T-cell (primary cell): ENCODE measurements at places on chromosomes 11 and 22. TPM values are rescaled to one million over a fixed set of nuclear protein-coding genes. Genes with fewer than 3 reads are reported as not detected.

The PIH1D2 gene
- not detected for total RNA-seq

The CLCF1 gene
- total RNA-seq = 5.6 TPM

The KDM2A gene
- 273 TPM for total RNA-seq

The TMEM151A gene
- total RNA-seq = 0.33 TPM

The RIBC2 gene
- 0.61 TPM for total RNA-seq

The C11orf42 gene
- not detected for total RNA-seq

The KCTD17 gene
- 35.1 TPM for total RNA-seq

- no peaks in the 10 kb centered on the region for H3K27me3 ChIP-seq
- H3K27ac ChIP-seq = no peak overlapping the region
- DNase-seq = no peak
- H3K4me1 ChIP-seq = no peaks in the 10 kb centered on the region
Observed at GRCh38 chr22:44214764-44215163, 34.0 kb downstream of the PARVG start.

DNA sequence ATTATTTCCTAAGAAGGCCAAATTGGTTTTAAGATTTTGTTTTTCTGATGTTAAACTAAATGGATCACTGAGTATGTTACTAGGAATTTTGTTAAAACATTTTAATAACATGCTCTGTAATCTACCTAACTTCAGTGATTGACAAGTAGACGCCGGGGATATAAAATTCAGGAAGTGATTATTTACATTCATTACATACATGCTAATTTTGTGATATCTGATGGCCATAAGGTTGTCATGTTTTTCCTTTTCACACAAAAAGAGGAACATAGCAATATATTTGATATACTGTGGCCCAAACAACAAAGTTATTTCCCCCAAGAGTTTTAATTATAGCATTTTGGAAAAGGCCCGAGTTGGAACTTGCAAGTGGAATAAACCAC is 12.1 kb downstream of the SCUBE1 start:
- no peak for DNase-seq
- H3K4me3 ChIP-seq = no peak overlapping the region
- H3K27ac ChIP-seq = no peak overlapping the region
- no peaks in the 10 kb centered on the region for H3K36me3 ChIP-seq
- no peaks in the 10 kb centered on the region for H3K4me1 ChIP-seq

DNA sequence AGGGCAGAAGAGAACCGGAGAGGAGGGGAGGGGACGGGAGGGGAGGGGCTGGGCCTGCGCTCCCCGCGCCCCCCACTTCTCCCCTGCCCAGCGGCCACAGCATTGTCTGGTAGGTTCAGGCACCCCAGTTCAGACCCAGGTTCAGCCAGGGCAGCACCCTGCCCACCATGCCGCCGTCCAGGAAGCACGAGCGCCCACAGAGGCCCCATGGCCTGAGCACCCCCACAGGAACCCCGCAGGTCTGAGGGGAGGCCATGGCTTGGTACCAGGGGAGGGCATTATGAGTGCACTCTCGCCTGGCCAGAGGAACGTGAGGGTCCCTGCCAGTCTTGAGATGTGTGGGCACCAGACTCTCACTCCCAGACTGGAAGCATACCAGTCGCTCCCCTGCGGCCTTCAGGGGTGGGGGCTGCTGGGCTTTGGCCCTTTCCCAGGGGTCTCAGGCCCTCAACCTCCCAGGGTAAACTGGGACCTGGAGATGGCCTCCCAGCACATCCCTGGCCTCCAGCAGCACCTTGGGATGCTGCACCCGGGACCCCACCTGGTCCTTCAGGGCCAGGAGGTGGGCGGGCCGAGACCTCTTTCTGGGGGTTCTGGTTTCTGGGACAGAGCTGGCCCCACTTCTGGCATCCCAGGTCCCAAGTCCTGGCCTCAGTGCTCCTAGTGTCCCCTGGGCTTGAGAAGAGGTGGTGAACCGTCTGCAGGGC is 597 bp upstream of the PLXNB2 start:
- DNase-seq = no peak
- H3K4me1 ChIP-seq = peaks cover 23% of the 10 kb centered on the region
- H3K27me3 ChIP-seq = no peaks in the 10 kb centered on the region
- H3K4me3 ChIP-seq = no peak overlapping the region
- no peaks in the 10 kb centered on the region for H3K36me3 ChIP-seq
- H3K27ac ChIP-seq = no peak overlapping the region

GRCh38 chr11:512761-513595 is 5.9 kb upstream of the RNH1 start:
- no peaks in the 10 kb centered on the region for H3K27me3 ChIP-seq
- DNase-seq = no peak
- no peak overlapping the region for H3K4me3 ChIP-seq

DNA sequence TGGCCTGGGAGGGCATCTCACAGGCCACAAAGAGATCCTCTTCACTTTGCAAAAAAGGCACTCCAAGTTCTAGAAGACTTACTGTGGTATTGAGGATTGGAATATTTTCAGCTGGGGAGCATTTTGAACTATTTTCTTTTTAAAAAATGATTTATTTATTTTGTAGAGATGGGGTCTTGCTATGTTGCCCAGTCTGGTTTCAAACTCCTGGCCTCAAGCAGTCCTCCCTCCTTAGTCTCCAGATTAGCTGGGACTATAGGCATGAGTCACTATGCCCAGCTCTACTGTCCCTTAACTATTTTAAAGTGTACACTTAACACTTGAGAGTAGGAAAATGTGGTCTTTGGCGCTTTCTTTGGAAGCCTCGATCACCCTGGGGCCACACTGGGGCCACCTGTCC is 24.9 kb upstream of the DGCR8 start:
- no peak overlapping the region for H3K4me3 ChIP-seq
- no peak overlapping the region for H3K27ac ChIP-seq
- H3K36me3 ChIP-seq = peaks cover 3% of the 10 kb centered on the region
- no peaks in the 10 kb centered on the region for H3K4me1 ChIP-seq

DNA sequence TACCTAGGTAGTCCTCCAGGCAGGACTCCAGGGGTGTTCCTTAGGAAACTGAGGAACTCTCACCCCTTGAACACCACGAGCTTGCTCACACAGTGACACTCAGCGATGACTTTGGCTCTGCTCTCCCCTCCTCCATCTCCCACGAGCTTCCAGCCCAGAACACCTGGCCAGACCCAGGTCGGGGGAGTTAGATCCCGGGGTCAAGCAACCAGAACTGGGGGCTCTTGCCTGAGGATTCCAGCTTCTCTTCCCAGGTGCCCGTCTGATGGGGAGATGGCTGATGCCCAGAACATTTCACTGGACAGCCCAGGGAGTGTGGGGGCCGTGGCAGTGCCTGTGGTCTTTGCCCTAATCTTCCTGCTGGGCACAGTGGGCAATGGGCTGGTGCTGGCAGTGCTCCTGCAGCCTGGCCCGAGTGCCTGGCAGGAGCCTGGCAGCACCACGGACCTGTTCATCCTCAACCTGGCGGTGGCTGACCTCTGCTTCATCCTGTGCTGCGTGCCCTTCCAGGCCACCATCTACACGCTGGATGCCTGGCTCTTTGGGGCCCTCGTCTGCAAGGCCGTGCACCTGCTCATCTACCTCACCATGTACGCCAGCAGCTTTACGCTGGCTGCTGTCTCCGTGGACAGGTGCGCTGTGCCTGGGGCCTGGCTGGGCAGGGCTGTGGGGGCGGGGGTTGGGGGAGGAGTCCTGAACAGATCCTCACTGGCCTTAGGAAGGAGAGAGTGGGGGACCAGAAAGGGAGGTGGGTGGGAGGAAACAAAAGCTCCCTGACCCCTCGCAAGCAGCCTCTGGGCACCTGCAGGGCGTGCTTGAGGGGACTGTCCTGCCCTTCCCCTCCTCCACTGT is at the start of gene GALR3:
GALR3 (plus strand) TSS at position 249 of the 852 bp plus-strand sequence; CDS start at position 274, 25 bp downstream.
- H3K27me3 ChIP-seq = peaks cover 52% of the 10 kb centered on the region
- no peaks in the 10 kb centered on the region for H3K36me3 ChIP-seq
- DNase-seq = no peak
- H3K27ac ChIP-seq = no peak within 1 kb of the TSS
- H3K4me3 ChIP-seq = no peak within 1 kb of the TSS

DNA sequence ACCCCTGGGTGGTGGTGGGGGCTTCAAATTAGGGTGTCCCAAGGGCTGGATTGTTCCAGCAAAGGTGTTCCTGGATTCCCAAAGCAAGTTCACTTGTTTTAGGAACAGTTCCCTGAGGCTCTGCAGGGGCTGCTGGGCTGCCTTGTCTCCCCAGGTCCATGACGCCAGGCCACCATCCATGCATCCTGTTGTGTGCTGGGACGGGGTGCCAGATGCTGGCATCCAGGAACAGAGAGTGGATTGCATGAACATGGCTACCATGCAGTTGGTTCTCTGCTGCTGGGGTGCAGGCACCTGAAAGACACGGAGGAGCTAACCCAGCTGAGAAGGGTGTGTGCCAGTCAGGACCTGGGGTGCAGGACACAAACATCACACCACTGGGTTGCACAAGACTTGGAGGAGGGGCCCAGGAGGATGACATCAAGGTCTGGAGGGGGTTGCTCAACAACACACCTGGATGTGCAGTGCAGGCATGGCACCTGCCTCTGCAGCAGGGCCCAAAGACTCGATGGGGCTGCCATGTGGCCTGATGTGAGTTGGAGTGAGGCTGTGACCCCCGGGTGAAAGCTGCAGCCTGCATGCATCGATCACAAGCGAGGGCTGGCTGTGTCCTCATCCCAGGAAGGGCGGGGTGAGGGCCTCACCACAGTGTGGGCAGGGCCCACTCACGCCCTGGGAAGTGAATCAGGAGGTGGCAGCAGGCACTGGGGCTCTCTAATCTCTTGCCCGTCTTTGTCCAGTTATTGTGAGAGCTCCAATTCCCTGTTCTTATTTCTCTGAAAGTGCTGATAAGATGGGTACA is 74.0 kb upstream of the CLDN5 start:
- H3K27me3 ChIP-seq = peaks cover 8% of the 10 kb centered on the region
- H3K4me3 ChIP-seq = peak overlapping the region; percentile 44
- H3K27ac ChIP-seq = peak overlapping the region; percentile 82
- H3K36me3 ChIP-seq = no peaks in the 10 kb centered on the region
- H3K4me1 ChIP-seq = peaks cover 50% of the 10 kb centered on the region
- no peak for DNase-seq

DNA sequence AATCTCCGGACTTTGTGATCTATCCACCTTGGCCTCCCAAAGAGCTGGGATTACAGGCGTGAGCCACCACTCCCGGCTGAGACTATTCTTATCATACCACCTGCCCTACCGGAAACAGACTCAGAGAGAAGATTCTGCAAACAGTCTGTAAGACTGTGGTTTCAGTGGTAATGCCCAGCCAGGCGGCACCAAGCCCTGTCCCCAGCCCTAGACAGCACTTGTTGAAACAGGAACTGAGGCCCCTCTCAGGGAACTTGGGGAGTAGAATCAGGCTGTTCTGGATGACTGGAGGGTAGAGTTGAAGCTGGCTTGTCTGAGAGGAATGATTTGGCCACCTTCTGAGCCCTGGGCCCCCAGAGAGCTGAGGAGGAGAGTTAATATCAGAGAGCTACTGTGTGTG is 1.3 kb upstream of the INSC start:
- DNase-seq = no peak
- peaks cover 3% of the 10 kb centered on the region for H3K4me1 ChIP-seq
- peaks cover 34% of the 10 kb centered on the region for H3K27me3 ChIP-seq
- H3K4me3 ChIP-seq = no peak overlapping the region
- no peak overlapping the region for H3K27ac ChIP-seq
- no peaks in the 10 kb centered on the region for H3K36me3 ChIP-seq

GRCh38 chr11:122803306-122803705 is 35.0 kb upstream of the CRTAM start:
- H3K27me3 ChIP-seq = no peaks in the 10 kb centered on the region
- DNase-seq = no peak
- H3K4me1 ChIP-seq = peaks cover 4% of the 10 kb centered on the region
- H3K4me3 ChIP-seq = no peak overlapping the region

GRCh38 chr11:76705826-76706225 is 35.3 kb upstream of the LRRC32 start:
- no peak for DNase-seq
- H3K4me3 ChIP-seq = no peak overlapping the region
- H3K36me3 ChIP-seq = no peaks in the 10 kb centered on the region
- H3K4me1 ChIP-seq = no peaks in the 10 kb centered on the region
- peaks cover 21% of the 10 kb centered on the region for H3K27me3 ChIP-seq

DNA sequence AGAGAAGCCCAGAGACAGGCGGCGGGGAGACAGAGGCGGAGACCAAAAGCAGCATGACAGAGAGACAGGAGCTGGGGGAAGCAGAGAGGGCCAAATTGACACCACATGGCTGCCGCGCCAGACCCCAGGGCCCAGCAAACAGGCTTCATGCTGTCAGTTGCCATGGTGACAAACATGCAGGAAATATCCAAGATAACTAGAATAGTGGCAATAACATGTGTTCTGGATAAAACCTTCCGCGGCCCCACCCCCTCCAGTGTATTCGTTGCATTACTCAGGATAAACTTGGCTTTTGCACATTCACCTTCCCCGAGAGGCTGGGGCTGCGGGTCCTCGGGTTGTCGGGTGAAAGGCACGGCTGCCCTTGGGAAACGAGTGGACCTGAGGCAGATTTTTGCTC is 49.9 kb upstream of the CDON start:
- no peak for DNase-seq
- H3K4me1 ChIP-seq = no peaks in the 10 kb centered on the region
- no peak overlapping the region for H3K4me3 ChIP-seq
- no peaks in the 10 kb centered on the region for H3K36me3 ChIP-seq
- peaks cover 8% of the 10 kb centered on the region for H3K27me3 ChIP-seq

DNA sequence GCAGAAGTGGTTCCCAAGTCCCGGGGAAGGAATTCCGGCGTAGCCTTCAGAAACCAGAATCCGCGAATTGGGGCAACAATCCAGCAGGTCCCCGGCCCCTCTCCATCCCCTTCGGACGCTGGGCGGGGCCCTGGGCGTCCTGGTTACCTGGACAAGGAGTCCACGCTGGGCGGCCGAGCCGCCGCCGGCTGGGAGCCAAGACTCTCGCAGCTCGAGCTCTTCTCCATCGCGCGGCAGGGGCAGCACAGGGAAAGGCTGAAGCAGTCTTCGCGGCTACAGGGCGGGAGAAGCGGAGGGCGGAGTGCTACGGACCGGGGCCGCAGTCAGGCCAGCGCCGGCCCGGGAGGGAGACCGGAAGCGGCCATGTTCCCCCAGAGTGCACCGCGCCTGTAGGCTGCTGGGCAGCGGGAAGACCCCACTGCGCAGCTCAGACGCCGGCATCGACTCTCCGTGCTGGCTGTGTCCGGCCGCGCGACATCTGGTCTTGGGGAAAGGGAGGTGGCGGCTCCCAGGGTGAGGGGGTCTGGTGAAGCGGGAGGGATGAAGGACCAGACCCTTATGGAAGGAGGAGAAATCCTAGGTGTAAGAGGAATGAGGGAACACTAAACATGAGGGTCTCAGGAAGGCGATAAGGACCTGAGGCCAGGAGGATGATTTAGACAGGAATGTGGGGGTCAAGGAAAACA is at the start of gene MTMR2:
MTMR2 (minus strand) TSS at position 380 of the 686 bp plus-strand sequence; CDS start at position 227, 153 bp downstream.
- H3K36me3 ChIP-seq = no peaks in the 10 kb centered on the region
- peaks cover 4% of the 10 kb centered on the region for H3K27me3 ChIP-seq
- H3K4me3 ChIP-seq = peak within 1 kb of the TSS; percentile 81
- H3K4me1 ChIP-seq = no peaks in the 10 kb centered on the region

GRCh38 chr11:33588056-33588455 is 112.6 kb downstream of the C11orf91 start:
- no peaks in the 10 kb centered on the region for H3K36me3 ChIP-seq
- H3K27ac ChIP-seq = no peak overlapping the region
- peaks cover 9% of the 10 kb centered on the region for H3K27me3 ChIP-seq
- H3K4me3 ChIP-seq = no peak overlapping the region
